ENCODE measurements at places on chromosomes 3 and 15.

DNA sequence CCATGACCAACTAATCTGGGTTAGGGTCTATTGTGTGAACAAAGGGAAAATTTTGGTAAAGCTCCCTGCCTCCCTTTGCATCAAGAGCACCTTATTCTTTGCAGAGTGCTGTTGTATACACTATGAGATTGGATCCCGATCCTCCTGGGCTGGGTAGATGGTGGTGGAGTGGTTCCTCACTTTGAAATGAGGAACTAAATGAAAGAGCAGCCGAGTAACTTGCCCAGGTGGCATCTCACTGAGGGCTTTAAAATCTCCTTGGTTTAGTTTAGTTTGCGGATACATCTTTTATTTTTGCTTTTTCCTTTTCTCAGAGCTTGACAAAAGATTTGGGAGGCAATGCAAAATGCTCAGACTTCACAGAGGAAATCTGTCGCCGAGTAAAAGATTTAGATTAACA, 19.4 kb downstream of the IDH3A start:
- no peak for DNase-seq

GRCh38 chr3:33313331-33313730, 36.1 kb downstream of the FBXL2 start:
- DNase-seq = no peak

- peak; percentile 12 for DNase-seq
Observed at GRCh38 chr3:105904678-105905284, 36.0 kb upstream of the CBLB start.

DNA sequence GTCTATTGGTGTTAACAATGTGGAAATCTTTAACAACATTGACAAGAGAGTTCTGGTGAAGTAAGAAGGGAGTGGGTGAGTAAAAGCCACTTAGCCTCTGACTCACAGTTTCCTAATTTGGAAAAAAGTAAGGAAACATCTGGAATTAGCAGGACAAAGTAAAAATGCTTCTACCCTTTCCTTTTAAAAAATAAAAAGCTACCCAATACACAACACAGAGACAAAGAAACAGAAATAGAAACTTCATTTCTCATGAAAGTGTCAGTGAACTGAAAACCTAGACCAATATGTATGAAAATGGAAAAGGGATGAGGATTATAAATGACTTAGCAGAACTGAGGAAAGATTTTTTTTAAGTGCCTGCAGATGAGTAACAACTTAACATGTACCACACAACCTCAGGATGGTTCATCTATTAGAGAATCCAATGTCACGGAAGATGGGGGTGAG, 65.4 kb downstream of the SSR3 start:
- no peak for DNase-seq

- no peak for DNase-seq
Observed at GRCh38 chr3:4926892-4927291, 52.3 kb upstream of the BHLHE40 start.

- no peak for DNase-seq
Observed at GRCh38 chr15:68684476-68684875, 105.7 kb downstream of the CORO2B start.
